ENCODE measurements at places on chromosomes 3 and 15. TPM values are rescaled to one million over a fixed set of nuclear protein-coding genes. Genes with fewer than 3 reads are reported as not detected.

DNA sequence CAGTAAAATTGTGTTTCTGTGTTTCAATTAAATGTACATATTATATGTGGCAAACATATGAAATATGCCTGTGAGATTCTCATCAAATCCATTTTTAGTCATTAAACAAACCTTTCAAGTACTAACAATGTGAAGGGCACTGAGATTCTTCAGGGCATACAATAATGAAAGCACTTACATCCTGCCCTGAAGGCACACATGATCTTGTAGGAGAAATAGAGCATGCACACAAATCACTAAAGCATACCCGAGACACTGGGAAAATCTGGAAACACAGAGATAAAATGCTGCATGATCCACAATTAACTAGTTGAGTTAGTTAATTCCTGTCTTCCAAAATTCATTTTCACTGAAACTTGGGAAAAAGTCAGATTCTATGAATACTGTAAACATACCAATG is 810.5 kb upstream of the NECTIN3 start:
- DNase-seq: no peak

- DNase-seq: peak; percentile 93
Measured at GRCh38 chr3:156535162-156535627, 19.7 kb downstream of the SSR3 start.

- DNase-seq: no peak
Measured at GRCh38 chr3:18370672-18371071, 54.5 kb downstream of the SATB1 start.

DNA sequence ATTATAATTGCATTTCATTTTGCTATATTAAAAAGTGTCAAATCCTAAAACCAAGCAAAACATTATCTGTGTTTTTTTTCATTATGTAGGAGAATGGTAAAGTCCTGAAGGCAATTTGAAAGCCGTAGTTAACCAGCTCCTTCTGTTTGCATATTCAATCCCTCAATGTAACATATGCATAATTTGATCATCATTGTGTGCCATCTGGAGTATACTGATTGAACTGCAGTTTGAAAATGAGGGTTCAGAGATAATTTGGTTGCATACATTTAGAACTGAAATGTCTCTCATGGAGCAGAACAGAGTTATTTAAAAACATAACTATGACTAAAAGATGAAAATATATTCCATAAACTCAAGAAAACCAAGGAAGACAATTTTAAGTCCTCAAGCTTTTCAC is 518.6 kb downstream of the GBE1 start:
- DNase-seq: no peak

- no peak for DNase-seq
Measured at GRCh38 chr3:177421481-177421785, 224.2 kb upstream of the TBL1XR1 start.

The SCAANT1 gene
- total RNA-seq: not detected

The MSL2 gene
- 36.0 TPM for total RNA-seq

DNA sequence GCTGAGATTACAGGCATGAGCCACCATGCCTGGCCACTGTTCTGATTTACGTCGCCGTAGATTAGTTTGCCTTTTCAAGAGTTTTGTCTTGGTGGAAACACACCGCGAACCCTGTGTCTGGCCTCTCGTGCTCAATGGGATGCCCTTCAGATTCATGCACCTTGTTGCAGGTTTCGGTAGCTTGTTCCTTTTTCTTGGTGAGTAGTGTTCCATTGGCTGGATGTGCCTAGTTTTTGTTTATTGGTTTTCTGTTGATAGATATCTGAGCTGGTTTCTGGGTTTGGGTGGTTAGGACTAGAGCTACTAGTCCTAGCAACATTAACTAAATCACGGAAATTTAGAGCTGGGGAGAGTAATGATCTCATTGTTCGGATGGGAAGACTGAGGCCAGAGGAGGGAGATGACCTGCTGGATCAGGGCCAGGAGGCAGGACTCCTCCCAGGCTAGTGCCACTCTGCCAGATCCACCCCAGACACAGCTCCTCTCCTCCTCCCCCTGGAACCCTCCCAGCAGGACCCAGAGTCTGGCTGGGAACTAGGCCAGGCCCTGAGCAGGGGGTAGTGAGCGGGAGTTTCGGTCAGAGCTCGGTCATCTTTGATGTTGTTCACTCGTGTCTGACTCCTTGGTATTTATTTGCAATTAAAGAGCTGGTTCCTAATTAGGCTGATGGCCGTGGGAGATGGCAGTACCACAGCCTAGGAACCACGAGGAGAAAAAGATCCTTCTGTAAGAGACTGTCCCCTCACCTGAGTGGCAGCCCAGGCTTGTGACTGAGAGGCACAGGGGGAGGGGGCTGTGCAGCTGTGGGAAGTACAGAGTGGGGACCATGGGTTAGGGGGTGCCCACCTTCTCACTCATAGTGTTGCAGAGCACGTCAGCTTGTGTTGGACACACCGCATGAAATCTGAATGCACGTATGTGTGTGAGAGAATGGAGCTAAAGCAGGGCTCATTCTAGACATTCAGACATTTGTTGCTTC is 73.4 kb downstream of the SMAD6 start:
- DNase-seq: peak; percentile 17

- DNase-seq: no peak
Measured at GRCh38 chr15:76711351-76711827, 193.8 kb downstream of the SCAPER start.

DNA sequence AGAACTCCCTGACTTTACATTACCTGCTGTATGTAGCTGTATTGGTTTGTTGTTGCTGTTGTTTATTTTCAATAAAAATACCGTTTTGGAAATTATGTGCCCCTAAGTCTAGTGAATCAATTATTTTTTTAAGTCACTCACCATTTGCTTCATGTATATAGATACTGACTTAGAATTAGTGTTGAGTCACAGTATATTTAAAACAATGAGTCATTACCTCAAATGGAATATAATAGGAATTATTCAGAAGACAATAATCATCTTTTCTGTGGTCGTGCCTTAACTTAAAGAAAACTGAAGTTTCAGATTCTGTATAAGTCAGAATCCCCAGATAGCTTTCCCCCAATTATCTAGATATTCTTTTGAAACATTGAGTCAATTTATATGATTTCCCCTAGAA is 21.0 kb upstream of the ALDH1A2 start:
- no peak for DNase-seq

GRCh38 chr15:60536314-60536713 is 57.4 kb upstream of the ICE2 start:
- no peak for DNase-seq

- no peak for DNase-seq
Measured at GRCh38 chr3:111858642-111859041, 423 bp upstream of the PHLDB2 start.

DNA sequence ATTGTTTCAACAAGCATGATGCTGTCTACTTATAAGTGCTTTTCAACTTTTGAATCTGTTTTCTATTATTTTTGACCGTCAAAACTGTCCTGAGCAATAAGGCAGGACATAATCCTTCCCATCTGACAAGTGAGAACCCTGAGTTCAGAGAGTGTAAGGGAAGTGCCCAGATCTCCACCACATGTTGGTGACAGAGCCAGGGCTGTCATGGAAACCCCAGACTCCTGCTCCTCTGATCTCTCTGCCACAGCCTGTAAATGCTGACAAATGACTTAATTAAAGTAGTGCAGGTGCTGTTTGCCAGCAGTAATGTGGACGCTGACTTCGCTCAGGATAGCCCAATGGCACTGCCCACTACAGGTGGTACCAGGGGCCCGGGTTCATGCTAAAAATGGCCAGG is 40.3 kb downstream of the SPSB4 start:
- no peak for DNase-seq

The RPN1 gene
- total RNA-seq: 279 TPM

GRCh38 chr3:33364531-33365128 is 75.6 kb downstream of the UBP1 start:
- DNase-seq: no peak

DNA sequence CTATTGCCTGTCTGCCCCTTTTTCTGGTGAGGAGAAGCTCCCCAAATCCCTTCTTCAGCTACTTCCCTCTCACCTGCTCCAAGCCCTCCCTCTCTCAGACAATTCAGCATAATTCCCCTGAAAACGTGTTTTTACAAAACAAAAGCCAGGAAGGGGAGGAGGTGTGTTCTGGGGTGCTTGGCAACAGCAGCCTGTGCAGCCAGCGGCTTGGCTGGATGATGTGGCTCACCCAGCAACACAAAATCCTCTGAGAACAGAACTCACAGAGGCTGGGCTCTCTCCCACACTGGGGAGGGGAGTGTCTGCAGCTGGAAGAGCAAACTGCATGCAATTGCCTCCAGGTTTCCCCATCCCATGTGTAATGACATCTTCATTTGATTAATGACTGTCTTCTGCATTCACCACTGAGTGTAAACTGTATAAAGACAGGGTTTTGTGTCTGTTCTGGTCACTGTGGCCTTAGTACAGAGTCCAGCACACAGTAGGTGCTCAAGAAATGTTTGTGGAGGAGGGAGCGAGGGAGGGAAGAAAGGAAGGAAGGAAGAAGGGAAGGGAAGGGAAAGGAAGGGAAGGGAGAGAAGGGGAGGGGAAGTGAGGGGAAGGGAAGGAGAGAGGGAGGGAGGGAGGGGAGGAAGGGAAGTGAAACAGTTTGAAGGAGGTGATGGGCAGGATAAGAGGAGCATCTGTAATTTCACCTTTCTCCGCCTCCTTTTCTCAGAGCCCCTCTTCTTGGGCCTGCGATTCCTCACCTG is 70.1 kb upstream of the GLCE start:
- DNase-seq: no peak

DNA sequence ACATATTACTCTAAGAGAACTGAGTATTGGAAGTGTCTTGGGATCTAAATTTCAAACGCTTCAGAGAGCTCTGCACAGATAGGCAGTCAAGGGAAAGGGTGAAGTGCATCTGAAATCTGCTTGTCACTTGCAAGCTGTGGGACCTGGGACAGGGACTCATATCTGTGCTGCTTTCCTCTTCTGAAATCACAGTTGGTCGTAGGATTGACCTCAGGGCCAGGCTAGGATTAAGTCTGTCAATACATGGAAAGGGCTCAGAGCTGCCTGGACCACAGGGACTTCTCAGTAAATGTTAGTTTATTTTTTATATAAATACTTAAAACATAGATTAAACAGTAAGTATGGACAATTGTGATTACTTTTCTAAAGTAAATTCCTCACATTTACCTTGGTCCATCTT is 74.7 kb upstream of the CMTM7 start:
- no peak for DNase-seq

DNA sequence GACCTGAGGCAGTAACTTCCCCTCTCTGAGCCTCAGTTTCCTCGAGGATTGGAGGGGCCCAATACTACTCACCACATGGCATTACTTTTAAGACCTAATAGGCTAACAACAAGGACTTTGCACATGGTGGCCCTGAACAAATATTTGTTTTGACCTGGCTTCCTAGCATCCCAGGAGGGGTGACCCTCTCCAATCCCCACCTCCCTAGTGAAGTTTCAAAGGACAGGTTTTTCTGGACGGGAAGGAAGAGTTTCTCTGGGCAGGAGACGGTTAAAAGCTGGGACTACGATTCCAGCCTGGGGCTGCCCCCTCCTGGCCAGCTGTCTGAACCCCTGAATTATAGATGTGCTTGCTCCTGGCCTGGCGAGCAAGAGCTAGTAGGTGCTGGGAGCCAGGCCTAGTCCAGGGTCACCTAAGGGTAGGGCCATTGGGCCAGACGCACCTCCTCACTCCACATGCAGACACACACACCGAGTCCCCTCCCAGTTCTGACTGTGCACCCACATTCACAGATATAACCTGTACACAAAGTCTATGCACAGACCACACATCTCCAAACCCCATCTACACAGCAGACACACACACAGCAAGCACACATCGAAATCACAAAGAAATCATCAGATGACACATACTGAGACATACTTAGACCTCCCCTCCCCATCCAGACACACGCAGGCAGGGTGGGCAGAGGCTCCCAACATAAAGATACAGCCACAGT is 2.7 kb upstream of the ISL2 start:
- no peak for DNase-seq

- no peak for DNase-seq
Measured at GRCh38 chr3:127410137-127410488, 122.3 kb upstream of the PRR20G start.

- DNase-seq: no peak
Measured at GRCh38 chr3:124461838-124462632, 268.2 kb upstream of the UMPS start.

DNA sequence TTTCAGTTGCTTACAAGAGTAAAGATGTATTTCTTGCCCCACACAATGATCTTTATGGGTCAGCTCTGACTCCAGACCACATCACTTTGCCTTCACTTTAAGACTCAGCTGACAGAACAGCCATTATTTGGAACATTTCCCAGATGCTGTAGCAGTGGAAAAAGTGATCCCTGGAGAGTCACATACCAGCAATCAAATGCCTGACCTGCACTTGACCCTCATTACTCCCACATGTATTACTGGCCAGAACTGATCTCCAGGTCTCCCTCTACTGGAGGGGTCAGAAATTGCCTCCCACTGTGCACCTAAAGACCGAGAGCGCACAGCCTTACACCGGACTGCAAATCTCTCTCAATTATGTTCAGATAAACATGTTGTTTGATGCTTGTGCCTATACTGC is 88.6 kb upstream of the ZNF385D start:
- DNase-seq: peak; percentile 46

The MYRIP gene
- total RNA-seq: 1.5 TPM

- no peak for DNase-seq
Measured at GRCh38 chr15:94375997-94376396, 144.6 kb downstream of the MCTP2 start.

DNA sequence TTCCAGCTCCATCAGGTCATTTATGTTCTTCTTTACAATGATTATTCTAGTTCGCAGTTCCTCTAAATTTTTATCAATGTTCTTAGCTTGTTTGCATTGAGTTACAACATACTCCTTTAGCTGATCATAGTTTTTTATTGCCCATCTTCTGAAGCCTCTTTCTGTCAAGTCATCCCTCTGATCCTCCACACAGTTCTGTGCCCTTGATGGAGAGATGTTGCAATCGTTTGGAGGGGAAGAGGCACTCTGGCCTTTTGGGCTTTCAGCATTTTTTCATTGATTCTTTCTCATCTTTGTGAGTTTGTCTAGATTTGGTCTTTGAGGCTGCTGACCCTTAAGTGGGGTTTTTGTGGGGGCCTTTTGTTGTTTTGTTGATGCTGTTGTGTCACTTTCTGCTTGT is 234.6 kb upstream of the CBLB start:
- no peak for DNase-seq

The PRRT3 gene
- total RNA-seq: 5.0 TPM

DNA sequence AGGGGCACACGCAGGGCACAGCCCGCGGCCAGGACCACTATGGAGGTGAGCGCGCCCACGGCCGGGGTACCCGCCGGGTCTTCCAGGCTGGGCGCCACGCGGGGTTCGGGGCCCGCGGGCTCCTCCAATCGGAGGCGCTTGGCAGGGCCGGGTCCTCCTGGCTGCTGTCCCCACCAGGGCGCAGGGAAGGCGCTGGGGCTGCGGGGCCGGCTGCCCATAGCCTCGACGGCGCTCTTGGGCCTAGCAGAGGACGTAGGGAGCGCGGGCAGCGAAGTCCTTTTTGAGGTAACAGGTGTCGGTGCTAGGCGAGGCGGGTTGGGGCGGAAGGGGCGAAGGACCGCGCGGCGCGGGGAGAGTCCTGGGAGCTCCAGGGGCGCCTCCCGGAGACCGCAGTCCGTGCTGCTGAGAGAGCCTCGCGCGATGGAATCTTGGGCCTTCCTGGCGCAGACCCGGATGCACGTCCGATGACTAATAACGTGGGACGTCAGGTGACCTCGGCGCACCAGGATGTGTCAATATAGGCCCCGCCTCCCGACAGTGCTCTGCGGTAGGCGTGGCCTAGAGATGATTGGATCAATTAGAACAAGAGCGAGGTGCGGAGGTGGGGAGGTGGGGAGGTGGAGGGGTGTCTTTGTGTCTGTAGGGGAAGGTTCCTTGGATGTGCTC is at the start of gene PRR23A:
PRR23A (minus strand) TSS at position 218 of the 666 bp plus-strand sequence; CDS start at position 218, 0 bp downstream.
- no peak for DNase-seq

- no peak for DNase-seq
Measured at GRCh38 chr15:69606921-69607500, 154.4 kb downstream of the RPLP1 start.

The GMNC gene
- total RNA-seq: not detected

Data from adrenal gland (tissue), 19 donors.